ENCODE measurements at places on chromosomes 5 and 9.

- DNase-seq: no peak
Measured at GRCh38 chr9:75988663-75989062, 98.2 kb downstream of the PCSK5 start.

DNA sequence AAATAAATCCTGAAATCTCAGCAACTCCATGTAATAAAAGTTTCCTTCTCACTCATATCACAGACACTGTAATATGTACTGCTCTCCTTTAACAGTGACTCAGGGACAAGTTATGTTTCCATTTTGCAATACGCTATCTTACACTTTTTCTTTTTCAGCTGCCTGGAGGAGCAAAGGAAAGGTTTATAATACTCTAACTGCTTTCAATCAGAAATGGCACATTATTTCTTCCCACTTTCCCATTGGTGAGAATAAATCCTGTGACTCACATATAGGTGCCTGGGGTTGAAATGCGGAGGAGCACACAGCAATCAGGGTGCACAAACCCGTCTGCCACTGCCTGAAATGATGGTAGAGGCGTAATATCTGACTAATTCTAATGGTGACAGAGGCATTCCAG, 186.6 kb downstream of the HINT1 start:
- no peak for DNase-seq

DNA sequence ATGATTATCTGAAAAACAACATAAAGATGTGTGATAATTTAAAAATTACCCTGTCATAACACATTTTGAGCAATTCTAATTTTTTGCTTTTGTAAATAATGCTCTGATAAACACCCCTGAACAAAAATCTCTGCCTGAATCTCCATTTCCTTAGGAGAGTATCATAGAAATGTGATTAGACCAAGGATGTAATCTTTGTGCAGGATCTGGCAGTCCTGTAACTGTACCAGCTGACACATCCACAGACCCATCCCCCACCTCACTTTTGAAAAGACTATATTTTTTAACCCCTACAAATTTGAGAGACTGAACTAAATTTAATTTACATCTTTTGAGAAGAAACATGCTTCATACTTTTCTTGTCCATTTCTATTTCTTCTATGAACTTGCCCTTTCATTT, 101.7 kb downstream of the GNAQ start:
- no peak for DNase-seq

GRCh38 chr5:122083535-122083934, 5.5 kb upstream of the LOX start:
- DNase-seq: no peak

GRCh38 chr9:6590772-6591384, 54.7 kb downstream of the GLDC start:
- DNase-seq: peak; percentile 36

DNA sequence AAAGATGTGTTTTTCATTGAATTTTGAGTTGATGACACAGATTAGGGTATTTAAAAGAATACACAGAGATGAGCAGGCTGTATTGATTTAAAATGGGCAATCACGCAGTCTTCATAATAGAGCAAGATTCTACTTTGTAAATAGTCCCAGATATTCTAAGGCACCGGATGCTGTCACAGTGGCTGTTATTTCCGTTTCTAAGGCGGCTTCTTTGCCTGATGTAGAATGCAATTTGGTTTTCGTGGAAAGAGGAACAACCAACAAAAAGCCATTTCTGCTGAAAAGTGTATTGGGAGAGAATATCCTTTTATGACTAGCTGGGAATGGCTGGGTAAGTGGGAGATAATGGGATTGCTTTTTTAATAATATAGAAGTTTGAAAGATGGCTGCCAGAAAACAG, 17.5 kb downstream of the PRKACG start:
- DNase-seq: no peak

- no peak for DNase-seq
Measured at GRCh38 chr5:31485376-31486207, 46.3 kb downstream of the DROSHA start.

GRCh38 chr5:55986931-55987330, 7.8 kb downstream of the IL6ST start:
- no peak for DNase-seq

DNA sequence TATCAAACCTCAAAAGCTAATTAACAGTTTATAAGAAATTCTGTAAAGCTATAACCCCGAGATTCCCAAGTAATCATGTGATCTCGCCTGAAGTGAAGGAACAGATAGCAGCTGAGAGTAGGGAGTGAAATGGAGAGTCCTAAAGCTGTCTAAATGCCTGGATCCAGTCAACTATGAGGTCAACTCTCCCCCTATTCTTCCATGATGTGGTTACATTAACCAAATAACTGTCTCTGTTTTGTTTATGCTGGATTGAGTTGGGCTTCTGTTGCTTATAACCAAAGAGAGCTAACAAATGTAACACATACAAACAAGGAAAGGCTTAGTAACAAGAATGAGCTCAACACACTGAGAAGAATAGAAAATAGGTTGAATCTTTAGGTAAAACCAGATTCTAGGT, 41.6 kb downstream of the GKAP1 start:
- no peak for DNase-seq

DNA sequence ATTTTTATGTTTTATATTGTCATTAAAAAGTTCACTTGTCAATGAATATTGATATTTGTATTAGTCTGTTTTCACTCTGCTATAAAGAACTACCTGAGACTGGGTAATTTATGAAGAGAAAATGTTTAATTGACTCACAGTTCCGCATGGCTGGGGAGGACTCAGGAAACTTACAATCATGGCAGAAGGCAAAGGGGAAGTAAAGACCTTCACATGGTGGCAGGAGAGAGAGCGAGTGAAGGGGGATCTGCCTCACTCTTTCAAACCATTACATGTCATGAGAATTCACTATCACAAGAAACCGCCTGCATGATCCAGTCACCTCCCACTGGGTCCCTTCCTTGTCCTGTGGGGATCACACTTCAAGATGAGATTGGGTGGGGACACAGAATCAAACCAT, 27.4 kb downstream of the SRD5A1 start:
- no peak for DNase-seq

- no peak for DNase-seq
Measured at GRCh38 chr5:78327761-78328510, 32.5 kb upstream of the SCAMP1 start.

DNA sequence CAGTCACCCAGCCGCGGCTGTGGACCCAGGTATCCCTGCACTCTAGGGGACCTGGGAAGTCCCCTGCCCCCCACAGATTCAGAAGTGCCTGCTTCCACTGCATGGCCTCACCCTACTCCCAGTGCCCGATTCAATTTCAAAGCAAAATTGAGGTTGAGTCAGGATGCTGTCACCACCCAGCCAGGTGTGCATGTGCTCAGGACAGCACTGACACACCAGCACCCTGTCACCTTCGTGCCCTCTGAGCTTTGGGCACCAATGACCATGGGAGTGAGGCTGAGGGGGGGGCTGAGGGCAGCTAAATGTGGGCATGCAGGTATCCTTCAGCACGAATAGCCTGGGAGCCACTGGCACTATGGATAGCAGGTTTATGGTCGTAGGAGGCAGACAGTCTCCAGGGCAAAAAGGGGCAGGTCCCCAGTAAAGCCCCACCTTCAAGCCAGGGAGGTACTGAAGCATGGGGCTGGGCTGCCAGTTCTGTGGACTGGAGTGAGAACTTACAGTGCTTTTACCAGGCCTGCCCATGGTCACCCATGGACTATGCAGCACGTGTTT, 1151.6 kb upstream of the CDH6 start:
- DNase-seq: no peak

DNA sequence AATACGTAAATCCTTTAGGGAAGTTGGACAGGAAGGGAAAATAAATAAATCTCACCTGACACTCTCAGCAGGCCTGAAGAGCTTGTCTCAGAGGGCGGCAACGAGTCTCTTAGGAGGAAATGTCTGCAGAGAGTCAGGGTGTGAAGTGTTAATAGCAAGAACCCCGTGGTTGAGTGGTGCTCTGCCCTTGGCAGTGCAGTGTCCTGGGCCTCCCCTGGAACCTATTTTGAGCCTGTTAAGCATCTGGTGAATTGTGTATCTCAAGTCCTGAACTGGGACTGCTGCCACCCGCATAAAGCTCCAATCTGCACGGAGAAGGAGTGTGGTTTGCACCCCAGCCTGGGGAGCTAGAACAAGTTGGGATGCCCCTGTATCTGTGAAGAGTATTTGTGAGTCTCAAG, 211.8 kb downstream of the GOLPH3 start:
- no peak for DNase-seq

GRCh38 chr9:125911861-125912644, 164.9 kb downstream of the PBX3 start:
- no peak for DNase-seq

- DNase-seq: no peak
Measured at GRCh38 chr9:100690438-100690837, 112.6 kb downstream of the CAVIN4 start.

DNA sequence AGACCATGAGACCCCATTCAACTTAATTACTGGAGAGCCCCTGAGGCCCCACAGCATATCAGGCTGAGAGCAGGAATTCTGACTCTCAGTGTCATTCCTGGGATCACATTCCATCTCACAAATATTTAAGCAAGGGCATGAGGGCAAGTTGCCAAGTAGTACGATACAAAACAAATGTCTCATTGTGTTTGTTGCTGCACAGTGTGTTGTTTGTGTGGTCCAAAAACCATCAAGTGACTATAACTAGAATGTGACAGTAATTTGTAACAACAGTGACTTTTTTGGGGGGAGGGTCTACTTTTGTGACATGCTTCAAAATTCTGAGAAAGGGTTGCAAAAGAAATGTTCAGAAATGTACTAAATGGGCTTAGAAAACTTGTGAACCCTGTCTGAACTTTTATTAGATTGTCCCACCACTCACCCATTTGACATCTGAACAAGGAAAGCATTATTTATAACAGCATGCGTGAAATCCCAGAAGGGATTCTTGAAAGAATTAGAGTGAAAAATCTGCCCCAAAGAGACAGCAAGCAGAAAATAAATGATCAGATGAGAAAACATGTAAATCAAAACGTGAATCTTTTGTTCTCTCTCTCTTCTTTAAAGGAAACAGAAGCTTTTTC, 347.0 kb downstream of the NTRK2 start:
- DNase-seq: no peak

- DNase-seq: no peak
Measured at GRCh38 chr5:139140591-139141071, 57.5 kb downstream of the SIL1 start.

- DNase-seq: no peak
Measured at GRCh38 chr9:94147776-94148175, 63.5 kb downstream of the PTPDC1 start.

GRCh38 chr5:81747030-81747429, 3.9 kb downstream of the SSBP2 start:
- DNase-seq: no peak

- DNase-seq: no peak
Measured at GRCh38 chr5:156529892-156530291, 202.9 kb downstream of the SGCD start.

DNA sequence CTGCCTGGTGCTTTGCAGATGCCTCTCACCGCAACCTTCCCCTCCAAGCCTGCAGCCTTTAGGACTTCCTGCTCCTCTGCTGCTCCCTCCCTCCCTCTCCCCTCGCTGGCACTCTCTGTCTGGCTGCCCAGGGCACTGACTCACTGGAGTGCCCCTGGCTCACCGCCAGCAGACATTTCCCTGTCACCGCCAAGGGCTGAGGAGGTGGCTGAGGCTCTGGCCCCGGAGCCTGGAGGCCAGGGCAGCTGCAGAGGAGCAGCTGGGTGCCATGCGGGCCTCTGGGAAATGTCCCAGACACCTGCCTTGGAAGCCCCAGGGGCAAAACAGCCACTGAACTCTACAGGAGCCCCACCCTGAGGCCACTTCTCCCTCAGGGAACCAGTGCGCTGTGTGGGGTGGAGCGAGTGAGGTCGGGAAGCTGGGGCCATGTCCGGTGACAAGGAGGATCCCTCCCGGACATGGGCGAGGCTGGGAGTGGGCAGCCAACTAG, 53.4 kb downstream of the TENT4A start:
- peak; percentile 37 for DNase-seq

DNA sequence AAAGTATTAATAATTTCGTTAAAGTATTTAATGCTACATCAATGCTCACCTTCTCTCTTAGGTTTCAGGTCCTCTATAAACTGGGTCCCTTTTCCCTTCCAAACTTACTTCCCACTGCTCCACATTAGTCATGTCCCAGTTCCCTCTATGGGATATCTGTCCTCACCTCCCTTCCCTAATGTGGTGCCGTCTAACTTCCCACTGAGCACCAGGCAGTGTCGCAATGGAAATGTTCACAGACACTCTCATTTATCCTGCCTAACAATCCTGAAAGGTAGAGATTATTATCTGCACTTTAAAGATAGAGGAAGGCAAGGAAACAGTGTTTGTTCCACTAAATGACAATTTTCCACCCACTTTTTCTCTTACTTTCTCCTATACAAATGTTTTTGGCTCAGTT, 329.7 kb downstream of the CWC27 start:
- DNase-seq: no peak

DNA sequence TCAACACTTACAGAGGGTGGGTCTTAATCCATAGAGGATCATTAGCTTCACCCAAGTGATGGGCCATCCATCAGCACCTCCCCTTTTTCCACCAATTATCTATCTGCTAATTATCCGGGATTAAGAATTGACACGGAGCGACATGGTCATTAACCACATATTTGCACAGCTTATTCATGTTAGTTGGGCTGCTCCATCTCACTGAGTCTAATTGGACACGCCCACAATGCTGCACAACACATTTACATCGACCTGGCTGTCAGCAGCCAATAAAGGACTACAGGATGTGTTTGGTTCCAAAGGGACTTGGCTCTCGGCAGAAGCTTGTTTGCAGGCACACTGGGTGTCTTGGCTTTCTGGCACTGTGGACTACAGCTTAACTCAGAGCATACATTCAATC, 21.6 kb downstream of the FOXE1 start:
- DNase-seq: no peak

GRCh38 chr5:126531543-126532120, 63.4 kb downstream of the ALDH7A1 start:
- no peak for DNase-seq

- DNase-seq: no peak
Measured at GRCh38 chr9:15121630-15122029, 185.4 kb downstream of the TTC39B start.

DNA sequence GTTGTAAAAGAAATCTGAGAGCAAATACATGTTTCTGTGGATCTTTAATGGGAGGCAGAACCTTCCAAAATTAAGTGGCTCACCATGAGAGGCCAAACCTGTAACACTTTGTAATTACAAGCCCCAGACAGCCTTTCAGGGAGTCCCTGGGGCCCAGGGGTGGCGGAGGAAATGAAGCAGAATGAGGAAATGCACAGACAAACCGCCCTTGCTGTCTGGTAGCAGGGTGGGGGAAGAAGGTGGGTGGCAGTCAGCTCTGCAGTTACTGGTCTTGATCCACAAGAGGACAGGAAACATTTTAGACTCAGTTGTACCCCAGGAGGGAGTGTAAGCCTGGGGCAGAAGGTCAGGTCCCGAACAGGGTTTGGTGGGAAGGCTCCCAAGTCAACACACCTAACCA, 6.5 kb downstream of the ARL14EPL start:
- DNase-seq: no peak

GRCh38 chr9:127214421-127215267, 49.9 kb upstream of the GARNL3 start:
- DNase-seq: peak; percentile 87
